ENCODE measurements at places on chromosomes 6 and 20.

GRCh38 chr20:38601216-38602184 lies at the start of gene ARHGAP40:
TSS of gene ARHGAP40 (plus strand) at chr20:38601809.
- DNase-seq = no peak

- no peak for DNase-seq
Observed at GRCh38 chr6:139534472-139535115, 160.1 kb upstream of the CITED2 start.

DNA sequence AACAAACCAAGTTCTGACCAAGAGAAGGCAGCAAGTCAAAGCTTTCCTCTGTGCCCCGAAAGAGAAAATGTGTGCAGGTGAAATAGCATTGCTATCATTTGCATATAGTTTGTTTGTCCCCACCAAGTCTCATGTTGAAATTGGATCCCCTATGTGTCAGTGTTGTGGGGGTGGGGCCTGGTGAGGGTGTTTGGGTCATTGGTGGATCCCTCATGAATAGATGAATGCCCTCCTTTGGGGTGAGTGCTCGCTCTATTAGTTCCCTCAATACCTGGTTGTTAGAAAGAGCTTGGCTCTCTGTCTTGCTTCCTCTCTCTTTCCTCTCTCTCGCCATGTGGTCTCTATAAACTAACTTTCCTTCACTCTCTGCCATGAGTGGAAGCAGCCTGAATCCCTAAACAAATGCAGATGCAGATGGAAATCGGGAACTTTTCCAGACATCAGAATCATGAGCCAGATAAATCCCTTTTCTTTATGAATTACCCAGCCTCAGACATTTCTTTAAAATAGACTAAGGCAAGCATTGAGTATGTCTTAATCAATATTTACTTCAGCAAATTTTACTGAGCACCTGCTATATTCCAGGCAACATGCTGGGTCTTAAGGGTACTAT lies 43.8 kb upstream of the SYNDIG1 start:
- DNase-seq = no peak

GRCh38 chr20:37238935-37239451 lies 22.6 kb downstream of the GHRH start:
- DNase-seq = no peak

DNA sequence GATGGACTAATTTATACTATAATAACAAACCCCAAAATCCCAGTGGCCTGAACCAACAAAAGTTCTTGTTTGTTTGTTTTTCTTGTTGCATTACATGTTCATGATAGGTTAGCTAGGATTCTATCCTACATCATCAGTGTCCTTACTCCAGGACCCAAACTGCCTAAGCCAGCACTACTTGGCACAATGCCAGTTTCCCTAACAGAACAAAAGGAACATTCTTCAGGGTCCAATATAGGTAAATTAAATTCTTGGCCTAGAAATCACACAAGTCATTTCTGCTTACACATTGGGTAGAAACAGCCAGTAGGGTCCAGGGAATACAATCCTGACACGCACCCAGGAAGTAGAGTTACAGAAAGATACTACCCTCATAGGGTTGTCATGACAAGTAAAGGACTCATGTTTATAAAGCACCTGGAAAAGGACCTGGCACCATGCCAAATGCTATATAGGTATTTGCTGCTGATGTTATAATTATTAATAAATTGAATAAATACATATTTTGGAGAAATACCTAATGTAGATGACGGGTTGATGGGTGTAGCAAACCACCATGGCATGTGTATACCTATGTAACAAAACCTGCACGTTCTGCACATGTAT lies 38.8 kb downstream of the RCAN2 start:
- DNase-seq = no peak

- DNase-seq = no peak
Observed at GRCh38 chr6:49339096-49339495, 124.0 kb downstream of the MMUT start.

DNA sequence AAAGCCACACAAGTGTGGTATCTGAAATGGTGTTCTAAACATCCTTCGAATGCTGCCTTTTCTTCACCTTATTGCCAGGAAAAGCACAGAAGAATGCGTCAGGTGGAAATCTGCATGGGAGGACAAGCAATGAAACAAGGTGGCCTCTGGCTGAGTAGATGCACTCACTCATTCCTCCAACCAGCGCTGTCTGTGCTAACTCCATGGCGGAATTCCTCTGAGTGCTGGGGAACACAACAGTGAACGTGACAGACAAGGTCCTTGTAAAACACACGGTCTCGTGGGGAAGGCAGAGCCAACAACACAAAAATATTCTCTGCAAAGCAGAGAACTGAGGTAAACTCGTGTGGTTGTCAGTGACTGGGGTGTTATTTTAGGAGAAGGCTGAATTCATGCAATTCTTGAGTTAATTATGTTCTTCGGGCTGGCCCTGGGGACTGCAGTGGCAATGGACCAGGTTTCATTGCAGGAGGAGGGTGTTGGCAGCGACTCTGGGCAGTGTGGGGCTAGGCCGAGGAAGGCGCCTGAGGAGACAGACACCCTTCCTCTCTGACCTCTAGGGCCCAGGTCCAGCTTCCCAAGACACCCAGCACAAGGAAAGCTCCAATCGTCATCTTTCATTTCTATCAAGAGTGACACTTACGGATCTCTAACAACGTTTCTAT lies 339.7 kb downstream of the PRKN start:
- no peak for DNase-seq

DNA sequence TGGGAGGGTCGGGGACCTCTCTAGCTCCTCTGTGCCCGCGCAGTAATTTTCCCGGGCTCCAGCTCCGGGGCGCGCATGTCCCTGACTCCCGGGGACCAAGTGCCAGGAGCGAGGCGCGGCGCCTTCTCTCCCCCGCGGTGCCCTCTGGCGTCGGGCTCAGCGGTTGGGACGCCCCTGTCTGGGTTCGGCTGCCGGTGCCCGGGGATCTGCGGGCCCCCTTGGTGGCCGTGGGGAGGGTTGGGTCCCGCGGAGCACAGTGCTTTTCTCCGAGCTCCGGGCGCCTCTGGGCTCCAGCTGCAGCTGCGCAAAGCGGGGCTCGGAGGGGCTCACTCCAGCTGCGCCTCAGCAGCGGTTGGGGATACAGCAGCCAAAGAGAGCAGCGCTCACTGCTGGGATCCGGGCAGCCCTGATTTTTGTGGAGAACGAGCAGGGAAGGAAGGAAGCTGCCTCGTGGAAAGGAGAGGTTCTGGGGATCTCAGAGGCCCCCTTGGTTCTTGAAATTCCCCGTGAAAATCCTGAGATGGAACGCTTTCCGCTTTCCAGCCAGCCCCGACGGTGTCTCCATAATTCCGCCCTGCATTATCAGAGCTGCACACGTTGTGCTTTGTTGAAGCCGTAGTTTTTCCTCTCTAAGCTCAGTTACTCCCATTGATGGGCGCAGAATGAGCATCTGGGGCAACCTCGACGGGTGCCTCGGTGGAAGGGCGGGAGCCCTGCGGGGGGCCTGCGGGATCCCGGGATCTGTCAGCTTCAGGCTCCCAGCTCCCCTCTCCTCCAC lies 861 bp downstream of the PPP1R14C start:
- no peak for DNase-seq

DNA sequence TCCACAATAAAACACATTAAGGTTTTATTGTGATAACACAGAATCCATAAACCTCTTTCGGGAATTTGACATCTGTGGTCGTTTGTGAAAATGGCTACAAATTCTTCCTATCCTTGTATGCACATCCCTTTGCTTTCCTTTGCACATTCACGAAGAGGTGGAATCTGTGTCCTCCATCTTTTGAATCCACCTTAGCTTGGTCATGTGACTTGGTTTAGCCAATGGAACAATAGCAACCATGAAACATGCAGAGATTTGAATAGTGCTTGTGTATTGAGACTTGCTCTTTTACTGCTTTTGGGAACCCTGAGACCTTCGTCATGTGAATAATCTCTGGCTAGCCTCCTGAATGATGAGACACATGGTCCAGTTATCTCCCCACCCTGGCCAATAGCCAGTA lies 49.7 kb upstream of the NOP56 start:
- no peak for DNase-seq

DNA sequence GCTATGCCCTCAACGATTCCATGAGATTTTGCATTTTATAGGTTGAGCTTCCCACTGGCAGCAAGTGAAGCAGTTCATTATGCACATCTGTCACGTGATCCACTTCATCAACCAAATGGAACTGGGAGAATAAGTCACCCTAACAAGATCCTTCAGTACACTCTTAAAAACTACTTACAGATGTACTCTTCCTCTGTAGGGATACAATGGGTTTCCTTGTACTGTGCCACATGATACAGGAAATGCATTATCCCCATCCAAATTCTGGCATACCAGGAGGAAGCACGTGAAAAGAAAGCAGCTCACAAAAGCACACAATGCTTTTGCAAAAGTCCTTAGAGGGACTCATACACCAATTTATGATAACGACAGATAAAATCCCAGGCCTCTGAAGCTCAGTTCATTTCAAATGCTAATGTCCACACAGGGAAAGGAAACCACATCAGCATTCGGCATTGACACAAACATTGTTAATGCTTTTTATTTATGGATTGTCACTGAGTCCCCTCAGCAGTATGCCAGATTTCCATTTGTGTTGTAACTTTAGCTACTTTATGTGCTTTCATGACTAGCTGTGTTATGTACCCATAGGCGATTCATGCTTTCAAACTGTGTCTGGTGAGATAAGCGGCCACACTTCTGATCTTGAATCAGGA lies 58.1 kb upstream of the REV3L start:
- DNase-seq = no peak
